ENCODE measurements at places on chromosomes 7 and 10. TPM values are rescaled to one million over a fixed set of nuclear protein-coding genes. Genes with fewer than 3 reads are reported as not detected.

The EPHB6 gene
- 7.8 TPM for total RNA-seq

The INHBA gene
- total RNA-seq: 0.54 TPM

The SLC26A3 gene
- not detected for total RNA-seq

The ALDH18A1 gene
- total RNA-seq: 78.5 TPM

The CCDC172 gene
- not detected for total RNA-seq
